ENCODE measurements at places on chromosomes 6 and 20.

DNA sequence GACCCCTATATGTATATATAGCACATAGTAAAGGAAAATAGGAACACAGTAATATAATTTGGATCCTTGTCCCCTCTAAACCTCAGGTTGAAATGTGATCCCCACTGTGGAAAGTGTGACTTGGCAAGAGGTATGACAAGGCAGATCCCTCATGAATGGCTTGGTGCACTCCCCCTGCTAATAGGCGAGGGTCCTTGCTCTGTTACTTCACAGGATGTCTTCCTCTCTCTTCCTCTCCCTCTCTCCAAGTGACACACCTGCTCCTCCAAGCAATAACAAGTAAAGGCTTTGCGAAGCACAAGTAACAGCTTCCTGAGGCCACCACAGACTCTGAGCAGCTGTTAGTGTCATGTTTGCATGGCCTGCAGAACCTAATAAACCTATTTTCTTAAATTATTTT is 16.4 kb downstream of the ROMO1 start:
- DNase-seq: no peak

DNA sequence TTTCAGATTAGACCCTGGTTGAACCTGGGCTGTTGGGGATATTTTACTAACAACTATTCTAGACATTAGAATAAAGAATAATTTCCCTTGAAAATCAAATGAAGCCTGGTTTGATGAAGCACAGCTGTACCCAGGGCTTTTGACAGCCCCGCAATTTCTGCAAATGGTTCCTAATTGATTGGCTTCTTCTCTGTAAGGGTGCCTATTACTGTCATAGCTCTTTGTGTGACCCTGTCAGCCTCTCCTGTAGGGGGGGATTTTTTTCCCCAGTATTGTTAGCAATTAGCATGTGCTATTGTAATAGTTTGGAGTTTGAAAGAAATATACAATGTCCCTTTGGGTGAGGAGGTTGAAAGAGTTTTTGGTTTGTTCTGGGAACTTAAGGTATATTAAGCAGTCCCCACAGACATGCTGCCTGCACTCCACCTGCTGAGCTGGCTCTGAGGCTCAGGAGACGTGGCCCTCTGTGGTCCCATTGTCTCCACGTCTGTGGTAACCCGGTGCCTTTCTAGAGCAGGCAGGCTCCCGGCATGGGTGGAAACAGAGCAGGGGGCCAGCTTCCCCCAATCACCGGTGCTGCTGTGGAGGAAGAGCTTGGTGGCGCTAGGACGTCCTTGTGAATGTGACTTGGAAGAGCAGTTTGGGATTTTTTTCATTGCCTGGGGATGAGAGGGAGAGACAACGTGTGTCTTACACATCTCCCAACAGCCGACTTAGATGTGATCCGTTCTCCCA is 47.3 kb upstream of the CLDN20 start:
- DNase-seq: no peak

GRCh38 chr6:139124887-139125672 is 9.8 kb upstream of the HECA start:
- DNase-seq: peak; percentile 89

- no peak for DNase-seq
Measured at GRCh38 chr6:1438471-1438881, 49.1 kb downstream of the FOXF2 start.

DNA sequence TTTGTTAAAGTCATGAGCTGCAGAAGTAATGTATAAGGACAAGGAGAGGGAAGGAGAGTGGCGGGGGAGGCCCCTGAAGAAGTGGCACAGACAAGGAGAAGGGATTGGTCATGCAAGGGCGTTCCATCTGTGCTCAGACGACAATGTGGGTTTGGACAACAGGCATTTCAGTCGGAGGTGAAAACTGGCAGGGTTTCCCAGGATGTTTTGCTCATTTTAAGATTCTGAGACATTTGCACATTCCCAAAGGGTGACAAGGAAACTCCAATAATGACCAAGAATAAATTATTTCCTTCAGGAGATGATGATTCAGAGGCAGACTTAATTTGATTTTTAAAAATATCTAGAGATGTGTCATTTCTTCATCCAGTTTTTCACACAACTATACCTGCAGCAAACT is 181.8 kb downstream of the HIVEP2 start:
- DNase-seq: peak; percentile 23

DNA sequence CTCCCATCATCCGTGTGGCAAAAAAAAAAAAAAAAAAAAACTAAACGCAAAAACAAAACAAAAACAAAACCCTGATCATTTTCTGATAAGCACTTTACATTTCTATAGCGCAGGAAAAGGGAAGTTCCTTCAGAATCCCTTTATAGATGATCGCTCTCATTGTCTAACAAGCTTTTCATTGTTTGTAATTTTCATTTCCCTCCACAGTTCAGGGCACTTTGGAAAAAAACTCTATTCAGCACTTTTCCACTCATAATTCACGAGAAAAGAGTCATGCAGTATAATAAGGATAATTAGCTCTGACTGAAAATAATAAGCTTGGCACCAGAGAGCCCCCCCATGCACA is 89.4 kb upstream of the ATXN1 start:
- no peak for DNase-seq

GRCh38 chr6:107493158-107494057 is 3.5 kb downstream of the SOBP start:
- DNase-seq: peak; percentile 50

DNA sequence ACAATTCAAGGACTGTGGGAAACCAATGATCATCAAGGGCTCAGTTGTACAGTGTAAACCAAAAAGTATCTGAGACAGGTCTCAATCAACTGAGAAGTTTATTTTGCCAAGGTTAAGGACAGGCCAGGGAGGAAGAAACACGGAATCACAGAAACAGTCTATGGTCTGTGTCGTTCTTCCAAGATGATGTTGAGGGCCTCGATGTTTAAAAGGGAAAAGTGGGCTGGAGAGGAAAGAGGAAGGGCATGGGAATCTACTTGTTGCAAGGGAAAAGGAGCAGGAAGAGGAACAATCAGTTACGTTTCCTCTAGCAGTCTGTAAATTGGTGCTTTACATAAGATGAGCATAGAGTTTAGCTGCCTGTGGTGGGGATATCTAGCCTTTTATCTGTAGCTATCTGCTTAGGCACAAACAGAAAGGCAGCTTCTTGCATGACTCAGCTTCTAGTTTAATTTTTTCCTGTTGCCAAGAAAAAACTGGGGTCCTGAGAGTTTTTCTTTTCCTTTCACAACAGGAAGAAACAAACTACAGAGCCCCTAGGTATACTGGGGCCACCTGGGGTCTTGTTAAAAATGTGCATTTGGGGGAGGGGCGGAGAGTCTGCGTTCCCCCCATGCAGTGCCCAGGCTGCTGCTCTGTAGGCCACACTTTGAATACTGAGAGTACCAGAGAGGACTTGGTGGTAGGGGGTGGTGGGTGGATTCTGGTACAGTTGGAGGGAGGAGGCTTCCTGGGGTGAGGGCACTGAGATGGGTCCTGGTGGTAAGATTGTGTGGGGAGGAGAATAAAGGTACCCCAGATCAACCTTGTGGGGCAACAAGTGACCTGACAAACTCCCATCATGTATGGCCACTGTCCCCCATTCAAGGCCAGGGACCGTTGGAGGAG is 35.3 kb upstream of the EZR start:
- peak; percentile 84 for DNase-seq

DNA sequence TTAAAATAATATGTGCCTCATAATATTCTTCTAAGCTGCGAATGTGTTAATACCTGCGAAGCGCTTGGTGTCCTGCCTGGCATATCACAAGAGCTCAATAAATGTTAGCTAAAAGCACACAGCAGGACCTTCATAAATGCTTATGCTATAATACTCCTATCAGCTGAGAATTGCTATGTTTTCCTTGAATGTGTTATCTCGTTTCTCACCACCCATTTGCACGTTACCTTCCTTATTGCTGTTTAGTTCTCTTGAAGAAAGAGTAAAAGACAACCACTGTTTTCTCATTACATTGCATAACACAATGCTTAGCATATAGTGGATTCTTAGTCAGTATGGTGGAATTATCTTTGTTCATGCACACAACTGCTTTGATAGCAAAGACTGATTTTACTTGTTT is 76.6 kb downstream of the EDN1 start:
- DNase-seq: no peak

GRCh38 chr20:15925376-15925775 is 647.9 kb downstream of the KIF16B start:
- DNase-seq: no peak

DNA sequence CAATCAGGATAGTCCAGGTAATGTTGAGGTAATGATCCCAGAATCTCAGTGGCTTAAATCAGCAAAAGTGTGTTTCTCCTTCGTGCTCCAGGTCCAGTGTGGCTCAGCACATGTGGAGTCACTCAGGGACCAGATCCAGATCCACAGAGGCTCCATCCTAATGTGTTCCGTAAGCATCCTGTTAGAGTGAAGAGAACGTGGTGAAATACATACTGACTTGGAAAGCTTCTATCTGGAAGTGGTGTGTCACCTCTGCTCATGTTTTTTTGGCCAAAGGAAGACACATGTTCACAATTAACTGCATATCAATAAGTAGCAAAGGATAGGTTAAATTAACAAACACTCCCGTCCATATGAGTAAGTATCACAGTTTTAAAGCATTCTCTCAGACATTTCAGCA is 26.8 kb upstream of the PREP start:
- DNase-seq: no peak
